ENCODE measurements at places on chromosomes 3 and 15.

GRCh38 chr15:91192690-91193377 is 92.8 kb downstream of the SV2B start:
- DNase-seq, result no peak

DNA sequence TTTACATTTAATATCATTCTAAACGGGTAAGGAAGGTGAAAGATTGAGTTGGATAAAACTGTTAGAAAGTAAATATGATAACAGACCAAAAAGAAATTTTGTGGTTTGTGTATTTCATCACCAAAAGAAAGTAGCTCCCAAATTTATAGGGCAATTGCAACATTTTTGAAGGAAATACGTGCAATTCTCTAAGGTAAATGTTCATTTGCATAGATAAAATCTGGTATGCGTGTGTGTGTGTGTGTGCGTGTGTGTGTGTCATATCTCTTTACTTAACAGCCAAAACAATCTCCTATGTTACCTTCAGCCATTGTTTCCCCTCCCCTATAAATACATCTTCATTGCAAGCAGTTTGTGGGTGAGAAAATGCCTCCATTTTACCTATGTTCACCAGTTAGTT is 208.4 kb downstream of the TNIK start:
- DNase-seq, result no peak

DNA sequence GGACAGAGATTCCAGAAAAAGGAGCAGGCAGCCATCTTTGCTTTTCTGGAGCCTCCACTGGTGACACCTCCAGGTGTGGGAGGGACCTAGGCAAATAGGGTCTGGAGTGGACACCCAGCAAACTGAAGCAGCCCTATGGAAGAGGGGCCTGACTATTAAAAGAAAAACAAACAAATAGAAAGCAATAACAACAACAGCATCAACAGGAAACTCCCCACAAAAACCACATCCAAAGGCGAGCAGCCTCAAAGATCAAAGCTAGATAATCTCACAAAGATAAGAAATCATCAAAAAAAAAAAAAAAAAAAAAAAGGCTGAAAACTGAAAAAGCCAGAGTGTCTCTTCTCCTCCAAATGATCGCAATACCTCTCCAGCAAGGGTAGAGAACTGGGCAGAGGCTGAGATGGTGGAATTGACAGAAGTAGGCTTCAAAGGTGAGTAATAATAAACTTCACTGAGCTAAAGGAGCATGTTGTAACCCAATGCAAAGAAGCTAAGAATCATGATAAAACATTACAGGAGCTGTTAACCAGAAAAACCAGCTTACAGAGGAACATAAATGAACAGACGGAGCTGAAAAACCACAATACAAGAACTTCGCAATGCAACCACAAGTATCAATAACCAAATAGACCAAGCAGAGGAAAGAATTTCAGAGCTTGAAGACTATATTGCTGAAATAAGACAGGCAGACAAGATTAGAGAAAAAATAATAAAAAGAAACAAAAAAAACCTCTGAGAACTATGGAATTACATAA is 225.4 kb downstream of the CTNNB1 start:
- DNase-seq, result no peak

DNA sequence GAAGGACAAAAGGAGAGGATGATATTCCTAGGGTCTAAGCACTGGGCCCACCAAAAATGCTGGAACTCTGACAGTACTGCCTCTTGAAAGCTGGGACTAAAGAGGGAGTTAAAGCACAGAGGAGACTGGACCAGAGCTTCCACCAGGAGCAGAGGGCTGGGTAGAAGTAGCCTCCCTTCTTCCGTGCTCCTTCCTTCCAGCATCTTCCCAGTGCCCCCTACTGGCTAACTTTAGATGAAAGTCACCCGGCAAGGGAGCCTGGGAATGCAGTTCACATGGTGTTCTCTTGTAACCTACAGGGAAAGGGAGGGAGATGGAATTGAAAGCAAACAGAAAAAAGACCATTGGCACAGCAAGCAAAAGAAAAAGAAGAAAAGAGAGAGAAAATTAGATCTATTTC is 106.1 kb upstream of the COL8A1 start:
- DNase-seq, result peak; percentile 39

- DNase-seq, result no peak
These were observed 49.0 kb upstream of the SELENOK start for GRCh38 chr3:53940623-53941022.
